Coronary artery (tissue), 2 donors: ENCODE measurements at places on chromosomes 1 and 21.

DNA sequence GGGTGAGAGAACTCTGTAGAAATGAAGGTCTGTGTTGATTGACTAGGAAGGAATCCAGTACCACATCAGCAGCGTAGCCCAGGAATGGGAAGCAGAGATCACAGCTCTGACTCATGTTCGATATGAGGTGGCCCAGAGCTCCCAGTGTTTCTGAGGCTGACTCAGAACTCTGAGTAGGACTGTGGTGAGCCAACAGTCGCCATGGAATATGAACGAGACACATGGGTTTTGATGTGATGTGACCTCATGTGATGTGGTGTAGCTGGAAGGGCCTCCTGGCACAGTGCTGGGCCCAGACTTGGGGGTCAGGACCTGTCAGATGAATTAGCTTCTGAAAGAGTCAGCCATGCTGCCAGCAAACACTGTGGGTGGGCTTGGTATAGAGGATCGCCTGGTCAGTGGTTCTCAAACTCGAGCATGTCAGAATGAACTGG is 237.0 kb downstream of the MRPL39 start:
- no peak for DNase-seq

DNA sequence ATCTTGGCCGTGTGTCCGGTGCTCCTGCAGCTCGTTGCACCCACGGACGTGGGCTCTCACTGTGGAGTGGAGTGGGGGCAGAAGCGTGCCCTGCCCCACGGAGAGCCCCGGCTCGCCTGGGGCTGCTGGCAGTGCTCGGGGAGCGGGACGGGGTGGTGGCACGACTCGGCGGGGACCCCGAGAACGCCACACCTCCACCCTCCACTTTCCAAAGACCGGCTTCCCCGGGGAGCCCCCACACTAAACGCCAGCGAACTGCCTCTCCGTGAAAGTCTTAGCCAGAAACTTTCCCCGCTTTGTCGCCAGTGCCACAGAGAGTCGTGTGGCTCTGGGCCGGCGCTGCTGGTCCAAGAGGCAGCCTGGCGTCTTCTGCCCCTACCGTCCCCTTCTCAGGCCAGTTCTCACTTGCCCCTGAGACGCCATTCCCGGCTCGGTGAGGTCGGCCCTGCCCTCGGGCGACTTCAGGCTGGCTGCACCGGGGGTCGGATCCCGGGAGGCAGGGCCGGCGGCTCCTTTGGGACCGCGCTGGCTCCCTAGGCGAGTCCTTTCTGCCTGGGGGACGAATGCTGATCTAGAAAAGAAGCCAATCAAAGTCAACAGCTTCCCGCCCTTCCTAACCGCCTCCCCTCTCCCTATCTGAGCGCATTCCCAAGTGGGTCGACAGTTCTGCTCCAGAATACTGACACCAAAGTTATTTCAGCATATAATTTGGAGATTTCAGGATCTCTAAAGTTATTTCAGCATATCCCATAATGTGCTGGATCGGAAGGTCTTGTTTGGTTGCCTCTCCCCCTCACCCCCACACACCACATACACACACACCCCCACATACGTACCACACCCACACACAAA is 2.6 kb upstream of the SAMD13 start:
- peak; percentile 82 for DNase-seq

GRCh38 chr1:53293123-53293522 is 34.7 kb downstream of the LRP8 start:
- peak; percentile 80 for DNase-seq

- DNase-seq = no peak
Measured at GRCh38 chr1:98849969-98850636, 154.6 kb downstream of the PLPPR5 start.

GRCh38 chr1:52579415-52579814 is 22.8 kb upstream of the GPX7 start:
- no peak for DNase-seq
